ENCODE measurements at places on chromosomes 13 and 19. TPM values are rescaled to one million over a fixed set of nuclear protein-coding genes. Genes with fewer than 3 reads are reported as not detected.

Gene MBD3L3
- polyA plus RNA-seq: not detected

GRCh38 chr13:102195566-102196462 is 206.0 kb downstream of the FGF14 start:
- DNase-seq: no peak

GRCh38 chr13:29474991-29475390 is 120.5 kb downstream of the SLC7A1 start:
- DNase-seq: no peak

GRCh38 chr19:435707-436412 is 25.0 kb downstream of the SHC2 start:
- DNase-seq: no peak

DNA sequence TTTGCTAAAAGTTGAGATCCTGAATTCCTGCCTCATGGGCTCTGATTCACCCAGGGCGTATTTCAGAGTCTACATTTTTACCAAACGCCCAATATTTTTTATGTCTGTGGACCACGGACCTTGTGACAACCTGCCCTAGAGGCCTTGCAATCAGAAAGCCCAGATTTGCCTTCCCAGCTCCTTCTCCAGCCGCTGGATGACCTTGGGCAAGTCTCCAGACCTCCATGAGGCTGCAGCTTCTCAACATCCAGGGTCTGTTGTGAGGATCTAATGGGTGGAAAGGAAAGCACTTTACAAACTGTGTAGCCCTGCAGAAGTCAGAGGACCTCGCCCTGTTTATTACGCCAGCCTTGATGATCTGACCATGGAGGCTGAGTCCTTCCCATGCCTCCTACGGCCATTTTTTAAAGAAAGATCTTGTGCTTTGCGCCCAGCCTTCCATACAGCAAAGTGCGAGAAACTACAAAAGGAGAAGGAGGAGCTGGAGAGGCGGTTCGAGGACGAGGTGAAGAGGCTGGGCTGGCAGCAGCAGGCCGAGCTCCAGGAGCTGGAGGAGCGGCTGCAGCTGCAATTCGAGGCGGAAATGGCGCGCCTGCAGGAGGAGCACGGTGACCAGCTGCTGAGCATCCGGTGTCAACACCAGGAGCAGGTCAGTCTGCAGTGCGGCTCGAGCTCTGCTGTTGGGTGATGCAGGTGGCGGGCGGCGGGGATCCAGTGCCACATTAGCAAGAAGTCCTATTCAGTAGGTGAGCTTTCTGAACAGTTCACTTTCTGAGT is 115.6 kb downstream of the SLC7A1 start:
- DNase-seq: no peak

GRCh38 chr13:35925669-35926068 is 205.5 kb downstream of the DCLK1 start:
- DNase-seq: no peak

Gene KLK15
- not detected for polyA plus RNA-seq

- DNase-seq: no peak
These were observed 11.2 kb upstream of the PRR19 start for GRCh38 chr19:42290523-42291434.

DNA sequence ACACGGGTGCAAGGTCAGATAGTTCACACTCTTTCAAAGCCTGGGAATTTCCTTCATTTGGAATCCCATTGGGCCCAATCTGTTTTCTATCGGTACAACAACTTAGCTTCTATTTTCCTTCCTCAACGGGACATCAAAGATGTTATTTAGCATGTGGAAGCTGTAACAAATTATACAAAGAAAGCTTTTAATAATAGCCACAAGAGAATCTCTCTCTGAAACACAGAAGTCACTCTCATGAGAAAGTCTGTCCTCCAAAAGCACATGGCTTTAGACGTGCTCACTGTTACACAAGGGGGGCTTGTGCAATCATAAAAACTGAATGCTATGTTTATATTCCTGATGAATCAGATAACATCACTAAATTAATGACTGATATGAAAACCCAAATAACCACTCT is 28.9 kb upstream of the CYSLTR2 start:
- DNase-seq: no peak

- DNase-seq: no peak
These were observed 225.8 kb downstream of the GGACT start for GRCh38 chr13:100362781-100363180.

GRCh38 chr19:3655402-3656072 is 28.9 kb upstream of the CACTIN start:
- DNase-seq: no peak

DNA sequence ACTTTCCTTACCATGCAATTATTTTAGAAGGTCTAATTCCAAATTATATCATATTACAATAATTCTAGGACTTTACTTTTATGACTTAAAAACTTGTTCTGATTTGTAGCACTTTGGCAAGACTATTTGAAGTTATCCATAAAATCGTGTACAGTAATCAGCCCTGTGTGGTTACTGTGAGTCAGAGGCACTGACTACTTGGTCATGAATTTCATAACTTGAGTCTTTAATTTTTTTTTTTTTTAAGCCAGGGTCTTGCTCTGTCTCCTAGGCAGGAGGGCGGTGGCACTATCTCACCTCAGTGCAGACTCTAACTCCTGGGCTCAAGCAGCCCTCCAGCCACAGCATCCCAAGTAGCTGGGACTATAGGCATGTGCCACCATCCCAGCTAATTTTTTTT is 1319.2 kb upstream of the SLC10A2 start:
- no peak for DNase-seq

DNA sequence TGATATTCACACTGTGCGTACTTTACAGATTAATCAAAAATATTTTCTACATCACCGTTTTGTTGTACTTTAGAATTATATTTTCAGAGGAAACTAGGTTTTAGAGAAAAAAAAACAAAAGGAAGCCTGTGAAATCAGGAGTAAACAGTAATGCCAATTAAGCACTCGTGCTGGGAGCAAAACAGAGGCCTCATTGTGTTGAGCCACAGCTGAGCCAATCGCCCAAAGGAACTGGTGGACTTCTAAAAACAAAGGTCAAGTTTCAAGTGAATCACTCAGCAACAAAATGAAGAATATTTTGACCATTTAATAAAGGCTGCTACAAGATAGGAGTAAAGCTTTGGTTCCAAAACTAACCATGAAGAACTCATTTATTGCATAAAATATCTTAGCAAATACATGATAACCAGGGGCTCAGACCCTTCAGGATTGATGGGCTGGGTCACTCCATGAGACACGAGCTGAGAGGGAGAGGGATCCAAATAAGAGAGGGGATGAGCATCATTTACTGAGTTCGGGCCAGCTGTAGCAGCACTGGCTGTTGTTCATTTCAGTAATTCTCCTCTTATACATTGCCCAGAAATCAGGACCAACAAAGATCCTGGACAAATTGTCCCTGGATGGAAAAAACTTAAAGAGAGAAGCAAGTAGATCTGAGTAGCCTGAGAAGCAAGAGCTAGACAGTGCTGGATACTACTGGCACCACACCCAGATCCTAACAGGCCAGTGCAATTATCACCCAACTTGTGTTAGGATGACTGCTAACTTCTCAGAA is 8.3 kb upstream of the NALCN start:
- no peak for DNase-seq

DNA sequence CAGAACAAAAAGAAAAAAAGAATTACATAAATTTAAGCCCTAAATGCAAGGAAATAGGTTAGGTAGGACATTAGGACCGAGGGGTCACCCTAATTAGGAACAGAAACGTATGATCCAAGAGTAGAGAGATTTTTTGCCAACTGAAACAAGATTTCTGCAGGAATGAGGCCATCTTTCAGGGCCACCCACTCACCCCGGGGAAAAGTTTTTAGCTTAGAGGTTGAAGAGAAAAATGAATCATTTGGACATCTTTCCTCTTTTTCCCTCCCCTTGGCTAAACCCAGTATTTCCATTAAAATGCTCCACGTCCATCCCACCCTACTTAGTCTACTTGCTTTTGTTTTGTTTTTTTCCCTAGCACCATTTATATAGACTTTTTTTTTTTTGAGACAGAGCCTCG is 10.6 kb upstream of the PNMA8A start:
- DNase-seq: peak; percentile 94

DNA sequence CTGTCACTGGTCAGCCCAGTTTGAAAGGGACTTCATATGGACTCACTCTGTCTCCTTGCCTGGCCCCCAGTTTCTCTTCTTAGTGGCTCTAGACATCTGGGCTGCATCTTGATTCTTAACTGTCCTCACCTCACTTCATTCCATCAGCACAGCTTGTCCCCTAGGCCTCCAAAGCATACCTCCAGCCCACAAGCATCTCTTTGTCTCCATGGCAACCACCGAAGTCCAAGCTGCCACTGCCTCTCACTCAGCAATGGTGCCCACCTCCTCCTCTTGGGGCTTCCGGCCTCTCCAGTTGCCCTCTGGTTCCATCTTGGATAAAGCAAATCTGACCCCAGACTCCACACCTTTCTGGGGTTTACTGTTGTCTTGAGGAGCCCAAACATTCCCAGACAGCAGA is 9.9 kb upstream of the KLHL26 start:
- DNase-seq: no peak
